ENCODE measurements at places on chromosomes 7 and 10.

DNA sequence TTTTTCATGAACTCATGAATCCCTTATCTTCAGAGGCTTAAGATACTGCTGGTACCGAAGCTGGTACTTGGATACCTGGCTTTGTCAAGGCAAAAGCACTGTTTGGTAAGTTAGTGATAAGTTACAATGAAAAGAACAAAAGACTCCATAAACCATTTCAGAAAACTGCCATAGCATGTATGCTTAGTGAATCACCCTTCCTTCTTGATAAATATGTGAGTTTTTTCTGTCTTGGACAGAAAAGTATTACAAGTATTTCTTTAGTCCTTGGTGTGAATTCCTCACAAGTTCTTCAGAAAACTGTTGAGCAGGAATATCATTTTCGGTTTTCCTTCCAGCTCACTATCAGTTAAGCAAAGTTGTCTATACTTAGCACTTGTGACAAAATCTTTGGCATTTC is 25.6 kb downstream of the PUS7 start:
- DNase-seq, result no peak

DNA sequence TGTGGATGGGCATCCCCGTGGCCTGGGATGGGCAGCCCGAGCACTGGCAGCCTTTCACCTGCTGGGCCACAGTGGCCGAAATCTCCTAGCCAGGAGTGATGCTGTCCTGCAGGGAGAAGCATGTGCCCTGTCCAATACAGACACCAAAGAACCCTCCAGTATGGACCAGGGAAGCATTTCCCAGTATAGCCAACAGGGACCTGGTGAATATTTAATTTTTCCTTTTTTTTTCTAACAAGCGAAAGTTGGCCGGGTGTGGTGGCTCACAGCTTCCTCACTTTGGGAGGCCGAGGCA is 11.0 kb downstream of the IMPDH1 start:
- DNase-seq, result no peak

GRCh38 chr10:69382382-69383117 is 34.2 kb downstream of the TACR2 start:
- no peak for DNase-seq

GRCh38 chr10:26543567-26544306 is 105.6 kb downstream of the APBB1IP start:
- DNase-seq, result no peak

DNA sequence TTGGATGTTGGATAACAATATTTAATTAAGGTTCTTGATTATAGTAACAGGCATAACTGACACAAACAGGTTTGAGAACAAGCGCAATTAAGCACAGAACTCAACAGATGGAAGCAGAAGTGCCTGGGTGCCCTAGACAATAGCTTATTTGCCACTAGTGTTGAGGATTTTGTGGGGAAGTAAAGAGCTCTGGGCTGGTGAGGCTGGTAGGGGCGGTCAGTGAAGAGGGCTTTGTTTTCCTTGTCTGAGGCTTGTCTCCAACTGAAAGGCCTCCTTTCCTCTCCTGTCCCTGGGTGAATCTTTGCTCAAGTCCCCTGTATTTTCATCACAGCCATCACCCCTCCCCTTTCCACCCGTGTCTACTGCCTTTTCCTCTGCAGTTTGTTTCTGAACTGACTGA is 104.6 kb downstream of the KAT6B start:
- no peak for DNase-seq

DNA sequence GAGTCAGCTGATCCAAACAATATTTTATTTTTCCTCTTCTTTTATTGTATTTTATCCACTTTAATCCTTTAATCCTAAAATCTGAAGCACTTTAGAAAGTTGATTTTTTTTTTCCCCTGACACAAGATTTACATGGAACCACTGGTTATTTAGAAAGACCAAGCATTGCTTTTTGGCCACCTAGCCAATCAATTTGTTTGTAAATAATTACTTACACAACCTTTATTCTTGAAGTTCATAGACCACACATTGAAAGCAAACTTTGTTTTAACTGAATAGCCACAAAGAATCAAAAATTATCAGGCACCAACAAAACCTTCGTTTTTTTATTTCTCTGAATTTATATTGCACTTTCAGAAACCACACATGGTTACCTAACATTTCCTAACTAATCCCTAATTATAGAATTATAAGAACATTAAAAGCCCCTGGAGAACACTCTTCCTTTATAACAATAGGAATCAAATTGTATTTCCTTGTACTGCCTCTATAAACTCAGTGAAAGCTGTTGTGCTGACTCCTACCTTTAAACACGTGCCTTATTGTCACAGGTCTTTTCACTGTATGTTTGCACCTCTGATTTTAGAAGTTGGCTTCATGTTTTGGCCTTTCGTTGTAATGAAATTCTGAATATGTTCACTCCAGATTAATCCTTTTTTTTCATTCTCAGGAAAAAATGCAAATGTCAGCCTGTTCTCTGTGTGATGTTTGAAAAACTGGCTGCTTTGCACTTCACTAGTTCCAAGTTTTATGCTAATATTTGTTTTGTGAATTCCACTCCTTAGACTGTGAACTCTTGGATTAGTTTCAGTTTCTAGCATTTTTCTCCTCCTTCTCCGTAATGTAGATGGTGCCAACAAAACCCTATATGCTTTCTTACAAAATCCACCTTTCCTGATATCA is 1511.9 kb downstream of the REEP3 start:
- DNase-seq, result no peak

- DNase-seq, result no peak
Measured at GRCh38 chr10:24430591-24430990, 221.7 kb downstream of the KIAA1217 start.

- DNase-seq, result no peak
Measured at GRCh38 chr10:91335147-91335546, 75.0 kb upstream of the HECTD2 start.

GRCh38 chr10:79985481-79986072 is 36.7 kb upstream of the SFTPD start:
- DNase-seq, result no peak

DNA sequence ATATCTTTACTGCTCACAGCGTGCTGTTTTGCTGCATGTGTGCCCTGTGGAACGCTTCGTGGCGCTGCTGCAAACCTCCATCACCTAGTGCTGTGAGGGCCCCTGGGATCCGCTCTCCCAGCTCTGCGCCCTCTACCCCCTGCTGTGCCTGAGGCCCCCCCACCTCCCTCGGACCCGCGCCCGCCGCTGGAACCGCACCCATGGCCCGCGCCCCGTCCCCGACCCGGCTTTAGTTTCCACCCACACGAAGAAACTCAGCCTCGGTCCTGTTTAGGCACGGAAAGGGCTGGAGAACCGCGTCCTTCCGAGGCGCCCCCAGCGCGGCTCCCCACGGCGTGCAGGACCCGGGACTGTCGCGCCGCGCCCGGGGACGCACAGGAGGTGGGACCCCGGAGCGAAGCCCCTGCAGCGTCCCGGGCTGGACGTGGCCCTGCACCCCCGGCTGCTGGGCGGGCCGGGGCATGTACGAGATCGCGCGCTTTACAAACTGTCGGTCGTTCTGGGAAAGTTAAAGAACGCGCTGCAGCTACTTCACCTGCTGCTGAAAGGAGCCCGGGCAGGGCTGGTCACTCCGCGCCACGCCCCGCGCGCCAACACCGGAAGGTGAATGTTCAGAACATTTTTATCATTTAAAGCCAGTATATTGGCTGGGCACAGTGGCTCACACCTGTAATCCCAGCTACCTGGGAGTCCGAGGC is 54.3 kb downstream of the BMS1 start:
- no peak for DNase-seq

- no peak for DNase-seq
Measured at GRCh38 chr10:106573106-106573505, 591.4 kb downstream of the SORCS1 start.

- peak; percentile 40 for DNase-seq
Measured at GRCh38 chr10:128062881-128063563, 63.2 kb downstream of the MKI67 start.

DNA sequence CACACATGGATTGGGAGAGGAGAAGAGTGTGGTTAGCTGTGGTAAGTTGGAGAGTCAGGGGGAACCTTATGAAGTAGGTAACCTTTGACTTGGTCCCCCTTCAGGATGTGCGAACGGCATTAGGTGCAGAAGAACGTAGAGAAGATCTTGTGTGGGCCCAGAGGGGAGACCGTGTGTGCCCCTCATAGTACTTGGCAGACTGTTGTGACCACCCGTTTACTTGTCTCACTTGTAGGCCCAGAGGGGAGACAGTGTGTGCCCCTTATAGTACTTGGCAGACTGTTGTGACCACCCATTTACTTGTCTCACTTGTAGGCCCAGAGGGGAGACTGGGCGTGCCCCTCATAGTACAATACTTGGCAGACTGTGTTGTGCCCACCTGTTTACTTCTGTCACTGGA is 2.6 kb downstream of the GTPBP4 start:
- no peak for DNase-seq

DNA sequence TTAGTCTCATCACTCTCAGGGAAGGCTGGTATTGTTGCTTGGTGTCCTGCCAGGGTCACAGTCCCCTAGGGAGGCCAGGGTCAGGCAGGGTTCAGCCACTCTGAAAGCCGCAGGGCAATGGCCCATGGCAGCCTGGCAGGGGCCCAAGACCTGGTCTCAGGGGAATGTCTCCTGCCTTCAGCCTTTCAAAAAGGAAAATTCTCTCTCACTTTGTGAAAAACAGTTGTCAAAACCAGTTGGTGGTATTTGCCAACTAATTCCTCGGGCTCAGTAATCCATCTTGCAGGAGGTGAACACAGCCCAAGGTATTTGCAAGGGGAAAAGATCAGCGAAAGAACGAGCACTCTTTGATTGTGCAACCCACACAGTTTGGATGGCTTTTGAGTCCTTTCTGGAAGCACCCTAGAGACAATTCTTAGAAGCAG is 101.5 kb downstream of the JCAD start:
- DNase-seq, result no peak

GRCh38 chr10:80536361-80536835 is 1.3 kb upstream of the SH2D4B start:
- no peak for DNase-seq

DNA sequence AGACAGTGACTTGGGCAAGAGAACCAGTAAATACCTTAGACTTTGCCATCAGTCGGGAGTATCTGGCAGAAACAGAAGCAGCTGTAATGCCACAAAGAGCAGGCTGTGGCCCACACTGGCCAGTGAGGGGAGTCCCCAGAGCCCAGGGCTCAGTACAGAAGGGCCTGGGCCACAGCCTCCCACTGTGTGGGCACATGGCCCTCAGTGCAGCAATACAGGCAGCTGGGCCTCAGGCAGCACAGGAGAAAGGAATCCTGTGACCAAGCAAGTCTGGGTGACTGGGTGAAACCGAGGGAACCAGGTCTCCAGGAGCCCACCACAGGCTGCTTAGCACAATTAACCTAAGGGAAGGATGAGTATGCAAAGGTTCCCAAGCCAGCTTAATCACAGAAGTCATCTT is 14.0 kb downstream of the WDR91 start:
- DNase-seq, result no peak

DNA sequence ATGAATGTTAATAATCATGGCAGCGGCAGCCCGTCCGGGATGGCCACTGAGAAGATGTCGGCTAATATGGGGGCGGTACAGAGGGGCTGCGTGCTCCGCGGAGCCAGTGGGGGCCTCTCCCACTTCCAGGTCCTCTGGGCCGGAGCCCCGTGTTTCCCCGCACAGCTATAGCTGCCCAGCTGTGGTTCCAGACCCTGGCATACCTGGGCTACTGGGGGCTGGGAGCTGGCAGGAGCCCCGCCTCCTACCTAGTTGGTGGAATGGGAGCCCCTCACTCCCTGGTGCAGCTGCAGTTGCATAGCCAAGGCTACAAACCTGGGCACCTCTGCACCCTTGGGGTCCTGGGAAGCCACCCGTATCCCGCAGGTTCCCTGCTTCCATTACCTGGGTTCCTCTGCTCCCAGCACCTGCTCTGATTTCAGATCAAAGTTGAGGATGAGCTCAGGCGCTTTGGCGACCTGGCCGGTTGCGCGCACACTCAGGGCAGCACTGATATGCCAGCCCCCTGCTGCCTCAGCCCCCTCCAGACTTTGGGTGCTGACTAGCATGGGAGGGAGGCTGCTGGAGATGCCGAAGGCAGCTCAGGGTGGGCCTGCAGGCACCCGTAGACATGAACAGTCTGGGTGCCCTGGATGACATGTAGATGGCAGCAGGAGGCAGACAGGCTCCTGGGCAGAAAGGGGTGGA is 236.5 kb upstream of the SEMA3D start:
- no peak for DNase-seq

DNA sequence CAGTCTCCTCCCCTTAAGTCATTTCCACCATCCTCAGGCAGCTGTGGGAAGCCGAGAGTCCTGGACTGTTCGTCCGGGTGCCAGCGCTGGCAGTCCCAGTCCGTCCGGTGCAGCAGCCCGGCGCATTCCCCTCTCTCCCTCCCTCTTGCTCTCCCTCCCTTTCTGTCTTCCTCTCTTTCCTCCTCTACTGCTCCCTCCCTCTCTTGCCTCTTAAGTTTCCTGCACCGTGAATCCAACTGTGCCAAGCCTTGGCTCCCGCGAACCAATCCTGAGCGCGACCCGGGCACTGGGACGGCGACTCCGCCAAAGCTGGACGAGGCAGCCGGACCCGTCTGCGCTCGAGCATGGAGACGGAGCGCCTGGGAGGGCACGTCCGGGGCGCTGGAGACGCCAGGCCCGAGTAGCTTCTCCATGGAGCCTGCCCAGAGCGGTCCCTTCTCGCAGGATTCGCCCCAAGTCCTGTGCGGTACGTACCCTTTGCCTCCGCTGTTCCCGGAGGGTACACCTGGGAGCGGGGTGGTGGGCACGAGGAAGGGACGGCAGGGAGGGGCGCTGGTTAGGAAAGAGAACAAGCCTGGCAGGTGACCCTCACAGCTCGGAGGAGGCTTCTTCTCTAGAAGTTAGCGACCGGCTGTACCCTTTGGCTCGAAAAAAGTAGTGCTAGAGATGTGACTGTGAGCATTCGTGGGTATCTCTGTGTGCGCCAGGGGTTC is 1.0 kb downstream of the NXPH1 start:
- no peak for DNase-seq

DNA sequence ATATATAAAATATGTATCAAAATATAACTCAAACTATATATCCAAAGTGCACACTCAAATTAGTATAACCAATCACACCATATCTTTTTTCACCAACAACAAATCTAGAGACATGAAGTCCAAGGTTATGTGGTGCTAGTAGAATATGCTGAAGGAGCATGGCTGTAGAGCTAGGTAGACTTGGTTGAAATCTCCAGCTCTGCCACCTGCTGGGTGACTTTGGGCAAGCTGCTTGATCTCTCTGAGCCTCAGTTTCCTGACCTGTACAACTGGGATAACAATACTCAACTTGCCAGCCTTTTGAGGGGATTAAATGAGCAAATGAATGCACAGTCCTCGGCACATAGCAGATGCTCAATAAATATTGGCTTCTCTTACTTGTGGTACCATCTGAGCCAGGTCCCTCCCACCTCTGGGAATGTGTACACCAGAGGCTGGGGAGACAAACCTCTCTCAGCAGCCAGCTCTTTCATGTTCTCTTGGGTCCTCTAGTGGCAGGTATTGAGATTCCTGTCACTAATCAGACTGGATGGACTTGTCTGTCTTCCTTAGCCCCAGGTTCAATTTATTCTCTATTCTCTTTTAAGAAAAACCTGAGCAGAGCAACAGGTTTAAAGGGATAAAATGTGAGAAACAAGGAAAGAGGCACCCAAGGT is 94.3 kb upstream of the PDE1C start:
- DNase-seq, result no peak

GRCh38 chr10:88793712-88794299 is 8.7 kb upstream of the LIPM start:
- no peak for DNase-seq

GRCh38 chr10:16954280-16955030 is 137.2 kb upstream of the RSU1 start:
- no peak for DNase-seq
